ENCODE measurements at places on chromosomes 12 and 14. TPM values are rescaled to one million over a fixed set of nuclear protein-coding genes. Genes with fewer than 3 reads are reported as not detected.

Gene FIGNL2
- 1.3 TPM for total RNA-seq

Gene PIWIL1
- not detected for total RNA-seq

Gene B3GNT4
- total RNA-seq = not detected

Gene PZP
- total RNA-seq = not detected

Gene HRK
- total RNA-seq = not detected

Gene IFNG
- 3.2 TPM for total RNA-seq

- H3K4me1 ChIP-seq = no peaks in the 10 kb centered on the region
- H3K4me3 ChIP-seq = no peak overlapping the region
- no peaks in the 10 kb centered on the region for H3K36me3 ChIP-seq
- no peaks in the 10 kb centered on the region for H3K27me3 ChIP-seq
- no peak for DNase-seq
Measured at GRCh38 chr14:90809530-90810312, 6.5 kb downstream of the TTC7B start.

GRCh38 chr14:59247801-59248584, 59.5 kb downstream of the DAAM1 start:
- H3K4me1 ChIP-seq = no peaks in the 10 kb centered on the region
- H3K27me3 ChIP-seq = no peaks in the 10 kb centered on the region
- H3K36me3 ChIP-seq = no peaks in the 10 kb centered on the region
- no peak overlapping the region for H3K4me3 ChIP-seq
- DNase-seq = no peak

GRCh38 chr12:50221228-50222008, 54.2 kb upstream of the CERS5 start:
- H3K36me3 ChIP-seq = peaks cover 4% of the 10 kb centered on the region
- H3K4me3 ChIP-seq = peak overlapping the region; percentile 83
- no peaks in the 10 kb centered on the region for H3K27me3 ChIP-seq
- H3K27ac ChIP-seq = peak overlapping the region; percentile 51
- no peak for DNase-seq

DNA sequence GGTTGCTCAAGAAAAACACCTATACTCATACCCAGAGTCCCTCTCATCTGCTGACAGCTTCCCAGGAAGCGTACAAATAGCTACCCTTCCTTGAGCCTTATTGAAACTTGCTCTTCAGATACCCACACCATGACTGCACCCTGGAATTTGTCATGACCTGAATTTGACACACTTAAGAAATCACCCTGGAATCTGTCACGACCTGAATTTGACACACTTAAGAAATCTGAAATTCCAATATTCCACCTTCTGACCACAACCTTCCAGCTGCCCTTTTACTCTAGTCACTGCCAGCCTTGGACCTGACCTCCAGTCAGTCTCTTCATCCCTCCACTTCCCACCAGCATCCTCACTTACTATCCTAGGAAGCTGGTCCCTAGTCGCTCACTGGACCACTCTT, 1.1 kb upstream of the HAL start:
- DNase-seq = no peak
- peaks cover 4% of the 10 kb centered on the region for H3K4me1 ChIP-seq
- peaks cover 11% of the 10 kb centered on the region for H3K36me3 ChIP-seq

DNA sequence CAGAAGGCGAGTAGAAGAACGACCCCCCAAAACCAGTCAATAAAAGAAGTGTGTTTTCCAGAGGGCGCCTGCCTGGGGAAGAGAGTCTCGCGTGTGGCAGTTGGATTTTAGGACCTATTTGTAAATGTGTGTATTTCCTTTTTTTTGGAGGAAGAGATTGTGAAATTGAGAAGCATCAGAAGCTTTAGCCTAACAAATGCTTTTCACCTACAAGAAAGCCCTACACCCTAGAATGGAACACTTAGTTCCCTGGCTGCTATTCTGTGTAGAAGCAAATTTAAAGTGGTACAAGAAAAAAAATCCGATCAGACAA, 1.3 kb downstream of the RCOR1 start:
- H3K4me1 ChIP-seq = peaks cover 25% of the 10 kb centered on the region
- H3K27ac ChIP-seq = no peak overlapping the region
- no peaks in the 10 kb centered on the region for H3K36me3 ChIP-seq
- peak overlapping the region; percentile 66 for H3K4me3 ChIP-seq

DNA sequence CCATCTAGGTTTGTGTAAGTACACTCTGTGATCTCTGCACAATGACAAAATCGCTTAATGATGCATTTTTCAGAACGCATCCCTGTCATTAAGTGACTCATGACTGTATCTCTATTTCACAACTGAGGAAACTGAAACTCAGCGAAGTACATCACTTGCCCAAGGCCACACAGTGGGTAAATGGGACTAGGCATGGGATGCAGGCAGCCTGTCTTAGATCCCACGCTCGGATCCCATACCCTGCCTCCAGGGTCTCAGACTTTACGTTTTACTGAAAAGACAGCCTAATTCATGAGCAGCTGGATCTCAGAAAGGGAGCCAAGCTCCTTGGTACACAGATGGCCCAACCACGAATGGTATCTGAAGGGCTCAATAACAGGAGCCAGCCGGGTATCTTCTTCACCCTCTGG, 2.4 kb upstream of the MLEC start:
- no peak overlapping the region for H3K4me3 ChIP-seq
- peaks cover 32% of the 10 kb centered on the region for H3K4me1 ChIP-seq

DNA sequence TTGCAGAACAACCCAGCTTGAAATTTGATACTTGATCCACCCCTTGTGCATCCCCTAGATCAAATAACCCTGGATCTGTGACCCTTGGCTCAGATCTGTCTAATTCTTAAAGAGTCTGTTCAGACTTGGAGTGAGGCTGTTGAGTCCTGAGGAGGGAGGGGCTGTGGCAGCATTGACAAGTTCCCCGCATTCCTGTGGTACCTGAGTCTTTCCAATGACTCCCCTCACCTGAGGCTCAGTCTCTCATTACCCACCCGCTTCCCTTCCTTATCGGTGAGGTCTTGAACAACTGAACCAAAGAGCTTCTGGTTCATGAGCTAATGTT, 16.1 kb upstream of the HDAC7 start:
- H3K4me1 ChIP-seq = peaks cover 63% of the 10 kb centered on the region
- no peak overlapping the region for H3K4me3 ChIP-seq
- no peaks in the 10 kb centered on the region for H3K27me3 ChIP-seq
- DNase-seq = no peak
- peak overlapping the region; percentile 19 for H3K27ac ChIP-seq

GRCh38 chr14:105709281-105710118, 183.1 kb downstream of the TMEM121 start:
- H3K27me3 ChIP-seq = no peaks in the 10 kb centered on the region
- no peak overlapping the region for H3K4me3 ChIP-seq
- H3K36me3 ChIP-seq = no peaks in the 10 kb centered on the region
- DNase-seq = no peak
- no peak overlapping the region for H3K27ac ChIP-seq

GRCh38 chr12:53949631-53950436, 4.9 kb upstream of the HOXC12 start:
- peaks cover 28% of the 10 kb centered on the region for H3K4me1 ChIP-seq
- no peak overlapping the region for H3K4me3 ChIP-seq
- no peak overlapping the region for H3K27ac ChIP-seq
- peaks cover 99% of the 10 kb centered on the region for H3K27me3 ChIP-seq

- no peaks in the 10 kb centered on the region for H3K4me1 ChIP-seq
- H3K27ac ChIP-seq = no peak overlapping the region
- no peaks in the 10 kb centered on the region for H3K27me3 ChIP-seq
- no peak overlapping the region for H3K4me3 ChIP-seq
- DNase-seq = no peak
Measured at GRCh38 chr12:121009741-121010140, 6.5 kb downstream of the C12orf43 start.

DNA sequence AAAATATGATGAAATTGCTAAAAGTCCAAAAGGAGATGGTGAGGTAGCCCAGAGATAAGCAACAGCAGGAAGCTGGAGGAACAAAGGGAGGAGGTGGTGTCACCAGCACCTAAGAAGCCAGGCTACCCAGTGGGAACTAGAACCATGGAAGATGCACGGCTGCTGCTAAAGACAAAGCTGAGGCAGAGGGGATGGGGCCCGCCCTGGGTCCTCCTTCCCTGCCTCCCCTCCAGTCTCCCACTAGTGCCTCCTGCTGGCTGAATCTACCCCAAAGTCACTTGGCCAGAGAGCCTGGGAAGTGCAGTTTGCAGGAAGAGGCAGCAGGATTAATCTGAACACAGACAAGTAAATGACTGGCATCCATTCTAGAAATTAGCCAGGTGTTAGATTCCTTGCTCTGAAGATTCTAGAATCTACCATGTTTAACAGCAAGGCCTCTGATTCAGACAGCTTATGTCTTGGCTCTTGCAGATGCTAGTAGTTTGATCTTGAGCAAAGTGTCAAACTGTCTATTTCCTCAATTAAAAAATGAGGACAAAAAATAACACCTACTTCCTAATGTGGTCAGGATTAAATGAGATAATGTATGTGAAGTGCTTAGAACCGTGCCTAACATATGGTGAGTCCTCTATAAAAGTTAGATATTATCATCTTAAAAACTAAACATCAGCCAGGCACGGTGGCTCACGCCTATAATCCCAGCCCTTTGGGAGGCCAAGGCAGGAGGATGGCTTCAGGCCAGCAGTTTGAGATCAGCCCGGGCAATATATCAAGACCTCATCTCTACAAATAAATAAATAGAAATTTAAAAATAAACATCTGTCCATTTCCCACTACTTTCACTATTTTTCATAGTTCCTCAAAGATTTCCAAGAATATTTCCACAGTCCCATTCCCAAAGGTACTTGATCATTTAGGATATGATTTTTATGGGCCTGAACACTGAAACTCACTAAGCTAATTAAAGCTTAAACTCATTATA, 5.8 kb upstream of the LRP10 start:
- H3K27ac ChIP-seq = no peak overlapping the region
- H3K4me3 ChIP-seq = no peak overlapping the region
- H3K36me3 ChIP-seq = no peaks in the 10 kb centered on the region
- peaks cover 32% of the 10 kb centered on the region for H3K4me1 ChIP-seq
- no peak for DNase-seq

GRCh38 chr14:100438678-100439592, 115.8 kb downstream of the SLC25A47 start:
- no peaks in the 10 kb centered on the region for H3K27me3 ChIP-seq
- no peak overlapping the region for H3K4me3 ChIP-seq
- H3K27ac ChIP-seq = no peak overlapping the region

GRCh38 chr12:66800046-66800445, 121.2 kb upstream of the GRIP1 start:
- H3K27ac ChIP-seq = no peak overlapping the region
- no peaks in the 10 kb centered on the region for H3K36me3 ChIP-seq

- H3K27me3 ChIP-seq = no peaks in the 10 kb centered on the region
- H3K36me3 ChIP-seq = no peaks in the 10 kb centered on the region
- no peak for DNase-seq
- H3K4me1 ChIP-seq = no peaks in the 10 kb centered on the region
Measured at GRCh38 chr12:74983917-74984316, 225.7 kb downstream of the KCNC2 start.

GRCh38 chr12:124524231-124524925, 43.0 kb downstream of the NCOR2 start:
- H3K4me3 ChIP-seq = no peak overlapping the region
- H3K27ac ChIP-seq = no peak overlapping the region
- peaks cover 9% of the 10 kb centered on the region for H3K36me3 ChIP-seq
- no peak for DNase-seq

DNA sequence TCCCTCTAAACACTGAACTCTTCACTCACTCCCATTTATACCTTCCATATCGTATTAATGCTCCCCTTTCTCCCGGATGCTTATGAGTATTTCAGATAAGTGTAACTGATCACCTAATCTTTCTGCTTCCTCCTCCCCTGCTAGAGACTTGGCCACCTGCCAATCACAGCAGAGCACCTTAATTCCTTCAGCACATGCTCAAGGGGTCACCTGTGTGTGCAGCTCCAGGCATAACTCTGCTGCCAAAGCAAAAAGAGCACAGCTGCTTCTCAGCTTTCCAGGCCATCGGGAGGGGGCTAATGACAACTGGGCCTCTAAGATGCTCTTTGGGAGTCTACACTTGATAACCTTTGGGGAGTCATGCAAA, 106.9 kb upstream of the DYRK2 start:
- H3K36me3 ChIP-seq = no peaks in the 10 kb centered on the region
- H3K27ac ChIP-seq = no peak overlapping the region
- peaks cover 11% of the 10 kb centered on the region for H3K4me1 ChIP-seq
- H3K27me3 ChIP-seq = no peaks in the 10 kb centered on the region
- H3K4me3 ChIP-seq = no peak overlapping the region

- no peaks in the 10 kb centered on the region for H3K27me3 ChIP-seq
- no peaks in the 10 kb centered on the region for H3K36me3 ChIP-seq
- no peak overlapping the region for H3K27ac ChIP-seq
Measured at GRCh38 chr12:19002216-19002615, 127.3 kb upstream of the PLEKHA5 start.

- DNase-seq = peak; percentile 51
- peak overlapping the region; percentile 95 for H3K27ac ChIP-seq
- H3K4me3 ChIP-seq = peak overlapping the region; percentile 61
- no peaks in the 10 kb centered on the region for H3K27me3 ChIP-seq
Measured at GRCh38 chr14:50000380-50001150, 107.7 kb downstream of the ARF6 start.

DNA sequence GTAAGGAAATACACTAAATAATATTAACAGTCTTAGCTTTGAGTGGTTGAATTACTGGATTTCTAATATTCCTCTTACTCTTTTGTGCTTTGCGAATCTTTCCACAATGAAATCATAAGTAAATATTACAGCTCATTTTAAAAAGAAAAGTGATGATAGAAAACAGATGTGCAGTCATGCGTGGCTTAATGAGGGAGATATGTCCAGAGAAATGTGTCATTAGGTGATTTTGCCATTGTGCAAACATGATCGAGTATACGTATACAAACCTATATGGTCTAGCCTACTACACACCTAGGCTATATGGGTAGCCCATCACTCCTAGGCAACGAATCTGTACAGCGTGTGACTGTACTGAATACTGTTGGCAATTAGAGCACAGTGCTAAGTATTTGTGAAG, 59.3 kb downstream of the SLC15A5 start:
- no peaks in the 10 kb centered on the region for H3K4me1 ChIP-seq
- H3K4me3 ChIP-seq = no peak overlapping the region
- no peak for DNase-seq
- no peaks in the 10 kb centered on the region for H3K36me3 ChIP-seq
- H3K27ac ChIP-seq = no peak overlapping the region

DNA sequence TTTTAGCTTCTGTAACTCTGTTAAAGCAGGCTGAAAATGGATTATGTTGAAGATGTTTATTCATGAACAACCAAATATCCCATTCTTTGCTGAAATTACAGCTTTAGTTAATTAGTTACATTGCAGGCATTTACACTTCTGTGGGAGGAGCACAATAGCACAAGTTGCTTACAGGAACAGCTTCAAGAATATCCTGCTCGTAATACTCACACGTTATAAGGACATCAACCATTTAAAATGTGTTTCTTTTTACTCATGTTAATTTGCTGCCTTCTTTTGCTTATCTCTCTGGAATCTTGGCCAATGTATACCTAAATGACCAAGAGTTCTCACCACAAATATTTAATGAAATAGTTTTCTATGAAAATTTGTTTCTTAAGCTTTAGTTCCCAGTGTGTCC, 305.2 kb upstream of the SYT1 start:
- no peaks in the 10 kb centered on the region for H3K27me3 ChIP-seq
- H3K4me3 ChIP-seq = no peak overlapping the region
- no peak overlapping the region for H3K27ac ChIP-seq
- DNase-seq = no peak
- H3K36me3 ChIP-seq = no peaks in the 10 kb centered on the region

GRCh38 chr12:55931780-55932550, 1.0 kb downstream of the DGKA start:
- peaks cover 68% of the 10 kb centered on the region for H3K4me1 ChIP-seq
- H3K27me3 ChIP-seq = no peaks in the 10 kb centered on the region
- peak overlapping the region; percentile 98 for H3K4me3 ChIP-seq

GRCh38 chr12:124754949-124755800, 108.5 kb downstream of the SCARB1 start:
- H3K4me3 ChIP-seq = no peak overlapping the region
- H3K4me1 ChIP-seq = peaks cover 14% of the 10 kb centered on the region
- no peaks in the 10 kb centered on the region for H3K27me3 ChIP-seq
- no peak for DNase-seq
- H3K36me3 ChIP-seq = no peaks in the 10 kb centered on the region
